Suprapubic skin (tissue), 4 donors: ENCODE measurements at places on chromosomes 13 and 19.

DNA sequence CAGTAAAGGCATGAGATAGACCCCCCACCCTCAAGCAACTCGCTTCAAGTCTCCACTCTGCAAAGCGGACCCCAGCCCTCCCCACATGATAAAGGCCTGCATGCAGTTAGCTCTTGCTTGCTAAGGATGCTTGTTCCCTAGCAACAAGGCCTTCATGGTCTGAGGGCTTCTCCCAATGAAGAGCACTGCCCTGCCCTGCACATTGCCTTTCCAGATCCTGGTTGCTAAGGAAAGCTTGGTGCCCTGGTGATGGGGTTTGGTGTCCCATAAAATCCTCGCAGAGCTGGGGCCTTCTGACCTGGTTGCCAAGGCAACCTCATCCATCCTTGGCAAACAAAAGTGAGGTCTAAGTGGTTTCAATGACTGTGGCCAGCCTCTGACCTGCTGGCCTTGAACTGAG lies 6.0 kb downstream of the DBP start:
- H3K27me3 ChIP-seq, result no peaks in the 10 kb centered on the region
- peaks cover 61% of the 10 kb centered on the region for H3K4me1 ChIP-seq
- no peak for DNase-seq
- H3K36me3 ChIP-seq, result peaks cover 11% of the 10 kb centered on the region
- peak overlapping the region; percentile 46 for H3K27ac ChIP-seq

- H3K27ac ChIP-seq, result no peak overlapping the region
- H3K4me1 ChIP-seq, result peaks cover 5% of the 10 kb centered on the region
- DNase-seq, result no peak
- H3K4me3 ChIP-seq, result no peak overlapping the region
- H3K27me3 ChIP-seq, result peaks cover 25% of the 10 kb centered on the region
Measured at GRCh38 chr13:111431206-111431605, 110.8 kb downstream of the TEX29 start.

GRCh38 chr19:5960005-5961001 lies 17.6 kb downstream of the RANBP3 start:
- peaks cover 45% of the 10 kb centered on the region for H3K4me1 ChIP-seq
- no peak for DNase-seq
- H3K27ac ChIP-seq, result no peak overlapping the region
- no peaks in the 10 kb centered on the region for H3K27me3 ChIP-seq
- H3K36me3 ChIP-seq, result peaks cover 11% of the 10 kb centered on the region

DNA sequence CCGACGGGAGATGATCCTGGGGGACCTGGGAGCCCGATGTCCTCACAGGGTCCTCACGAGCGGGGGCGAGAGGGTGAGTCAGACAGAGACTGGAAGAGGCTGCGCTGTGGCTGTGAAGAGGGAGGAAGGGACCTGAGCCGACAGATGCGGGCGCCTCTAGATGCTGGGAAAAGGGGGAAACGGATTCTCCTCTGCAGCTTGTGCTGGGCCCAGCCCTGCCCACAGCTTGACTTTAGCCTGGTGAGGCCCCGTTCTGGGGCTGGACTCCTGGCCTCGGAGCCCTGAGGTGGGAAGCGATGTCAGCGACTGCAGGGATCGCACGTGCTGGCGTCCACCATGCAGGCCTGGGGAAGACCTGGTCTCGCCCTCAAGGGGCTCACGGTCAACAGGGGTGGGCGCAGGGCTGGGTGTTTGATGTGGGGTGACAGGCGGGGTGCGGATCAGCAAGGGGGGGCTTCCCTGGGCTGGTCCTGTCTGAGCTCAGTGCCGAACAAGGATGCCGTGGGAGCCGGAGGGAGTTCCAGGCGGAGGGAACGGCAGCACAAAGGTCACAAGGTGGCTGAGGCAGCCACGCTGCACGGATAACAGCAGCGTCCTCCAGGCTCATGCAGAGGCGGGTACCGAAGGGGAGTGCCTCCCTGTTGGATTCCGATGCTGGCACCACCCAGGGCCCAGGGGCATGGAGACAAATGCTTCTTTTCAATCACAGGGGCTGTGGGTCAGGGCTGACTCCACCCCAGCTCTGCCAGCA lies 31.8 kb downstream of the PIP5K1C start:
- peaks cover 53% of the 10 kb centered on the region for H3K4me1 ChIP-seq
- DNase-seq, result no peak
- no peak overlapping the region for H3K4me3 ChIP-seq
- no peaks in the 10 kb centered on the region for H3K27me3 ChIP-seq

GRCh38 chr19:16376649-16377048 lies 52.0 kb downstream of the KLF2 start:
- no peak overlapping the region for H3K27ac ChIP-seq
- peaks cover 28% of the 10 kb centered on the region for H3K4me1 ChIP-seq
- H3K27me3 ChIP-seq, result no peaks in the 10 kb centered on the region
- H3K36me3 ChIP-seq, result peaks cover 45% of the 10 kb centered on the region
- H3K4me3 ChIP-seq, result no peak overlapping the region

DNA sequence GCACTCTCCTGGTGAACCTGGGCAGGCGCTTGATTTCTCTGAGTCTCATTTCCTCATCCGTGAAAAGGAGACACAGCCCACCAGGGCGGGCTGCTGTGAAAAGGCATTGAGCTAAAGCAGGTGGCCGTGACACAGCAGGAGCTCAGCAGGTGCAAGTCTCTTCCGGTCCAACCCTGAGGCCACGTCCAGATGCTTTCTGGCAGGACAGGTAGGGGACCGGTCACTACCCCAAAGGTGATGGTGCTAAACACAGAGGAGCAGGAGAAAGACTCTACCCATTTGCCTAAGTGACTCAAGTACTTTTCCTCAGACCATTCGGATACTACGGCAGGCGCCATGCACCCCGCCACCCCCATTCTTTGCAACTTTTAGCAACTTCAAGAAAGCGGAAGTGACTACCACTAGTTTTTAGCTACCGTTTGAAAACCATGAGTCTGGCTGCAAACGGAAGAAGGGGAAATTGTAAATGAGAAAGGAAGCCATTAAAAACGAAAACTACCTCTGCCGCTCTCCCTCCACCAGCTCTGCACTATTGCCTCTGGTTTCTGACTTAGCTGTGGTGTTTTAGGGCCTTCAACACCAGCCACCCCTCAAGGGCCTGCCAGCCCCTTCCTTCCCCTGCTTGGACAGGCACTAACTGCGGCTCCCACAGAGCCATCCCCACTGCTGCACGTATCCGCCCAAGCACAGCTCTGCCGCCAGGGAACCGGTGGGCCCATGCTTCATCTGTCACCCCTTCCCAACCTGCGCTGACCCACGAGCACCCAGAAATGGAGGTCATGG lies 4.8 kb downstream of the PPP6R1 start:
- peak overlapping the region; percentile 39 for H3K4me3 ChIP-seq
- H3K27ac ChIP-seq, result peak overlapping the region; percentile 49
- H3K27me3 ChIP-seq, result no peaks in the 10 kb centered on the region

GRCh38 chr13:30179597-30180276 lies 127.6 kb downstream of the KATNAL1 start:
- H3K4me3 ChIP-seq, result no peak overlapping the region
- no peak overlapping the region for H3K27ac ChIP-seq
- no peaks in the 10 kb centered on the region for H3K27me3 ChIP-seq
- no peaks in the 10 kb centered on the region for H3K4me1 ChIP-seq

DNA sequence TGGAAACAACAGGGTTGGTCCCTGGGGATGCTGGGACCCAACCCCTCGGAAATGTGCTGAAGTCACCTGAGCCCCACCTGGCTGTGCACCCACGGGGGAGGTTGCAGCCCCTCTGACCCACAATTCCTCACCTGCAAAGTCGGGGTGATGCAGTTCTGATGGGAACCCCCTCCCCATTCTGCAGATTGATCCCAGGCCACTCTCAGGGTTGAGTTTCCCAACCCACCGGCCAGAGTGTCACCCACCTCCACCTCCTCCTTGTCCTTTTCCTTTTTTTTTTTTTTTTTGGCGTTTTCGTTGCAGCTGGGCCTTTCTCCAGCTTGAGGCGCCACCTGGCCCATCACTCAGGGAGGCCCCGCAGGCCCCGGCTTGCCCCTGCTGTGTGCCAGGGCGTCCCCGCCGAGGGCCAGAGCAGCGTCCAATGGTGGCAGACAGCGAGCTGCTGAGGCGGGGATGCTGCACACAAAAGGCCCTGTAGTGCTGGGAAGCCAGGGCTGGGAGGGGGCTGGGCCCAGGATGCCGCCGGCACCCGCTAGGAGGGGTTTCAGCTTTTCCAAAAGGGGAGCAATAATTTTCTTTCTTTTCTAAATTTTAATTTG lies 4.6 kb downstream of the PIK3R2 start:
- H3K4me1 ChIP-seq, result peaks cover 77% of the 10 kb centered on the region
- H3K27ac ChIP-seq, result no peak overlapping the region
- H3K27me3 ChIP-seq, result no peaks in the 10 kb centered on the region
- H3K36me3 ChIP-seq, result peaks cover 6% of the 10 kb centered on the region
- no peak overlapping the region for H3K4me3 ChIP-seq

DNA sequence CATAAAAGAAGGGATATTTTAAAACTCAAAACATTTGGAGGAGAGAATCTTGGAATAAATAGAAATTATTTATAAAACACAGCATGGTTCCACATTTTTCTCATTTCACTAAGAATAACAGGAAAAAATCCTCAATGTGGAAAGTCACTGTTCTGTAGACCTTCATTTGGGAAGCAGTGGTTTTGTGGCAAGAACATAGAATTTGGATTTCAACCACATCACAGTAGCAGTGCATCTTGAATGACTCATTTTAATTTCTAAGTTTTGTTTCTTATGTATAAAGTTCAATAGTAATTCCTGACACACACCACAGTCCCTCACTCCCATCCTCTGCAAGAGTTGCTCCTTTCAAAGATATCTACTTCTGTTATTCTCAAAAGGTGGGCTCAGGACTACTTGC lies 264.0 kb downstream of the ENOX1 start:
- no peak for DNase-seq
- H3K4me1 ChIP-seq, result peaks cover 5% of the 10 kb centered on the region
- H3K36me3 ChIP-seq, result no peaks in the 10 kb centered on the region
- H3K27me3 ChIP-seq, result no peaks in the 10 kb centered on the region
- H3K4me3 ChIP-seq, result no peak overlapping the region
- no peak overlapping the region for H3K27ac ChIP-seq

- no peak for DNase-seq
- H3K36me3 ChIP-seq, result no peaks in the 10 kb centered on the region
Measured at GRCh38 chr13:87302931-87303330, 368.2 kb upstream of the SLITRK5 start.

DNA sequence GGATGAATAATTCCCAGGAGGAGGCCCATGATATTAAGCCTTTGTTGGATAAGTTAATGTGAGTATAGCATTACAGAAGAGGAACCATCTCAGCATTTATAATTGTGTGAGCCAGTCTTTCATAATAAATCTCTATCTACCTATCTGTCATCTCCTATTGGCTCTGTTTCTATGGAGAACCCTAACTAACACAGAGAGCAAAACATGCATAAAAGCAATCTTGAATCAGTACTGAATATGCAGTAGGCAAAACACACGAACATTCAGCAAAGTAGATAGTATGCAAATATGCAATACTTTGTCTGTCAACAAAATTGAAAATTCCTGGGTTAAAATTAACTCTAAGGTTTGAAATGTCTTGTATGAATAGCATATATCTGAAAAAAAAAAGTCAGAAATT lies 966.3 kb downstream of the DIAPH3 start:
- H3K4me3 ChIP-seq, result no peak overlapping the region
- no peaks in the 10 kb centered on the region for H3K4me1 ChIP-seq
- no peak for DNase-seq
- H3K27ac ChIP-seq, result no peak overlapping the region
- no peaks in the 10 kb centered on the region for H3K36me3 ChIP-seq

- no peak overlapping the region for H3K27ac ChIP-seq
- no peaks in the 10 kb centered on the region for H3K36me3 ChIP-seq
- H3K4me3 ChIP-seq, result no peak overlapping the region
Measured at GRCh38 chr13:80359414-80359777, 18.5 kb upstream of the SPRY2 start.

GRCh38 chr13:23828866-23829265 lies 60.3 kb downstream of the MIPEP start:
- no peaks in the 10 kb centered on the region for H3K27me3 ChIP-seq
- H3K4me1 ChIP-seq, result peaks cover 15% of the 10 kb centered on the region
- no peak overlapping the region for H3K4me3 ChIP-seq
- H3K36me3 ChIP-seq, result no peaks in the 10 kb centered on the region

- no peak overlapping the region for H3K27ac ChIP-seq
- H3K4me1 ChIP-seq, result no peaks in the 10 kb centered on the region
- no peak overlapping the region for H3K4me3 ChIP-seq
- no peaks in the 10 kb centered on the region for H3K36me3 ChIP-seq
Measured at GRCh38 chr19:16160943-16161560, 12.3 kb downstream of the CIB3 start.

GRCh38 chr13:33636955-33637670 lies 180.8 kb upstream of the RFC3 start:
- H3K27me3 ChIP-seq, result no peaks in the 10 kb centered on the region
- no peak overlapping the region for H3K27ac ChIP-seq
- DNase-seq, result no peak
- H3K4me3 ChIP-seq, result no peak overlapping the region
- no peaks in the 10 kb centered on the region for H3K36me3 ChIP-seq
- H3K4me1 ChIP-seq, result peaks cover 25% of the 10 kb centered on the region

DNA sequence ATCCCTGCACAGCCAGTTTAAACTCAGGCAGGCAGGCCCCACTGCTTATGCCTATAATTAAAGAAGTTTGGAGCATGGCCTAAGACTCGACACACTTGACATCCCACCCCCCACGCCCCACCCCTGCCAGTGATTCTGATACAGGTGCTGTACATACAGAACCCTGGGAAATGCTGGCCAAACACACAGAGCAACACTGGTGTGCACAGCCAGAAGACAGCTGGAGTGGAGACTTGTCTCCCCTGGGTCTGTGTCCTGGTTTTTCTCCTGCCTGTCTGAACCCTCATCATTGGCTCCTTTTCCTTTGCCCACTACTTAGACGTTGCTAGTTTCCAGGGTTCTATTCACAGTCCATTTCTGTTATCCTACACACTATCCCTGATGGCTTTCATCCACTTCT lies 76.8 kb downstream of the DLEU7 start:
- no peaks in the 10 kb centered on the region for H3K4me1 ChIP-seq
- no peaks in the 10 kb centered on the region for H3K27me3 ChIP-seq
- no peak overlapping the region for H3K4me3 ChIP-seq
- DNase-seq, result no peak
- no peaks in the 10 kb centered on the region for H3K36me3 ChIP-seq

DNA sequence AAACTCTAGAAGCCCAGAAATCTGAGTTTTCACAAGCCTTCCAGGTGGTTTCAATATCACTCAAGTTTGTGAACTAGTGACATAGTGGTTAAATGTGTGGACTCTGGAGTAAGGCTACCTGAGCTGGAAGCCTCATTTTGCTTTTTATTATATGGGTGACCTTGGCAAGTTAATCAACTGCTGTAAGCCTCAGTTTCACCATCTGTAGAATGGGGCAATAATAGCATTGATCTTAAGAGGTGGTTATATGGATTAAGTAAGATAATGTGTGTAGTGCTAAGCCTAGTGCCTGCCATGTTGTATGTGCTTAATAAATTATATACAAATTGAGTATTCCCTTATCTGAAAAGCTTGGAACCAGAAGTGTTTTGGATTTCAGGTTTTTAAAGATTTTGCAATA lies 65.5 kb upstream of the SIAH3 start:
- no peak for DNase-seq
- H3K36me3 ChIP-seq, result no peaks in the 10 kb centered on the region
- no peak overlapping the region for H3K4me3 ChIP-seq

GRCh38 chr13:52067237-52067636 lies 42.7 kb downstream of the UTP14C start:
- no peaks in the 10 kb centered on the region for H3K4me1 ChIP-seq
- H3K4me3 ChIP-seq, result no peak overlapping the region
- DNase-seq, result no peak
- no peaks in the 10 kb centered on the region for H3K27me3 ChIP-seq
- no peaks in the 10 kb centered on the region for H3K36me3 ChIP-seq

GRCh38 chr19:28917621-28918020 lies 295.3 kb downstream of the UQCRFS1 start:
- no peak overlapping the region for H3K27ac ChIP-seq
- no peak overlapping the region for H3K4me3 ChIP-seq
- H3K27me3 ChIP-seq, result peaks cover 14% of the 10 kb centered on the region
- H3K4me1 ChIP-seq, result no peaks in the 10 kb centered on the region
- H3K36me3 ChIP-seq, result no peaks in the 10 kb centered on the region
